T-helper 22 cell (primary cell): ENCODE measurements at places on chromosomes 13 and 19.
A peak's percentile ranks its signal among the peaks of the same experiment; 100 is the strongest.

GRCh38 chr13:73556128-73556527 is 497.3 kb downstream of the KLF5 start:
- DNase-seq: no peak

GRCh38 chr19:7622933-7623685 is 6.2 kb downstream of the XAB2 start:
- DNase-seq: no peak

DNA sequence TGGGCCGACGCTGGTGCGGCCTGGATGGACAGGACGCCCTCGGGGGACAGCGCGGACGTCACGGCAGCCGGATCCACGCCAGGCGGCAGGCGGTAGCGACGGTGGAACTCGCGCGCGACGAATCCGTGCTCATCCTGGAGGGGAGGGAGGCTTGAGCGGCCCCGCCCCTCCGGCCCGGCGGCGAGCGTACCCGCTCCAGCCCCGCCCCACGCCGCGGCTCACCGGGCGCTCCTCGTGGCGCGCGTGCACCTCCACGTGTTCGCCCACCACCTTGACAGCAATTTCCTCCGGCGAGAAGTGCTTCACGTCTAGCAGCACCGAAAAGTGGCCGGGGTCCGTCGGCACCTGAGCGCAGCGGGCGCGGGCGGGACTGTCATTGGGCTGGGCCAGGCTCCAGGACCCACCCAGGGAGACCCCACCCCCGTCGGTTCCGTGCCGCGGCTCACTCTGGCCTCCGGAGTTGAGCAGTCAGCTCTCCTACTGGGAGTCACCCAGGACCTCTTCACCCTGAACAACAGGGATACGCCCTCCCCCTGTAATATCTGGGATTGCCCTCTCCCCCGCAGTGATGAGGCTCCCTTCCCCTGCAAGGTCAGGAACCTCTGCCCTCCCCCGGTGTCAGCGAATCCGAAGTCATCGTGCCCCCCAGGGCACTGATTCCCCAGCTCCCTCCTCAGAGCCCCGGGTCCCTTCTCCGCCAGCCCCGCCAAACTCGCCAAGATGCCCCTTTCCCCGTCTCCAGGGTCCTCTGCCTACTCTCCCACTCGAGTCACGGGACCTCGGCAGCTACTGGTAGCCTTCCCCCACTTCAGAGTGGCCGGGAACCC is 1.1 kb downstream of the HSPB6 start:
- DNase-seq: peak; percentile 36

- DNase-seq: no peak
Measured at GRCh38 chr13:50550151-50550550, 293.3 kb downstream of the DLEU7 start.

DNA sequence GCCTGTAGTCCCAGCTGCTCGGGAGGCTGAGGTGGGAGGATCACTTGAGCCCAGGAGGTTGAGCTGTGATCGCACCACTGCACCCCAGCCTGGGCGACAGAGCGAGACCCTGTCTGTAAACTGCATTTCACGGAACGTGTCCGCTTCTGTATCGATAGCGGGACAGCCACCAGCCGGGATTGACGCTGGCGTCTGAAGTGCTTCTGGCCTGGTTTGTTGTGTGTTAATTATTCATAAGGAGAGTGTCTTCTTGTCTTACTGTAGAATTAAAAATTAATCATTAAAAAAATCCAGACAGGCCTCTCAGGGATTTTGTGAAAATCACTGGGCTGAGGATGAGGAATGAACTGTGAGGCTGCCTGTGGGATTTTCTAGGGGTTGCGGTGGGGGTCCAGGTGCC is 16.2 kb upstream of the MISP start:
- no peak for DNase-seq

DNA sequence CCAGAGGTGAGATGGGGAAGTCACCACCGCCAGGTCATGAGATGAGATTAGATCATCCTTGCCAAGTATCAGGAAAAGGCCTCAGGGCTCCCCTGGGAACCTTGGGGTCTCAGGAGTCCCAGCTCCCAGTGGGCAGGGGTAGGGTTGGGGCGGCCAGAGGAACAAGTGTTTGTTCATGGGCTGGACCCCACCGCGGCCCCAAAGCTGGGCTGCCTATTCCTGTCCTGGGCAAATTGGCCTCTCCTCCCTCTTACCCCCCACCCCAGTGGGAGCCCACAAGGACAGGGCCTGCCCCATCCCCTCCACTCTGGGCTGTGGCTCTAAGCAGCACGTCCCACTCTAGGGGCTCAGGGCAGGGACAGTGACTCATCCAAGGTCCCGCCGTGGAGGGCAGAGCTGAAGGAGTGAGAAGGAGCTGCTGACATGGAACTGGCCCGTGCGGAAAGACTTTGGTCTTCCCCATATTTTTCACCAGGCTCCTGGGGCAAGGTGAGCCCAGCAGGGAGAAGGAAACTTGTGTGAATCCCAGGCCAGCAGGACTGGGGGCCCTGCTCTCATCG is 4.0 kb upstream of the HCN2 start:
- no peak for DNase-seq

- DNase-seq: peak; percentile 19
Measured at GRCh38 chr13:27830010-27830409, 37.7 kb downstream of the GSX1 start.

DNA sequence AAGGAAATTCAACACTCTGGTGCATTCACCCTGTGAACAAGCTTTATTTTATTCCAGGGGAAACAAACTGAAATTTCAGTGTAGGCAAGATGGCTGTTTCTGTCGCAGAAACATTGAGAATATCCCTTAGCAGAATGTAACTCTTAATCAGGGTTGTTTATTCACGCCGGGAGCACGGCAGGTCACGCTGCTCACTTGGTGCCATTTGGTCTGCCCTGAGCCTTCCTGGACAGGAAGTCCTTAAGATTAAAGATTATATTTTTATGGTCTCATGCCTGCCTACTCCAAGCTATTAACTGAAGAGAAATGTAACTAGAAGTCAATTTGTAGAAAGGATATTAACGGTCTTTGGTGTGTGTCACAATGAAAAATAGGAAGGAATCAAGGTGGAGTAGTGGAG is 185.3 kb upstream of the ARGLU1 start:
- no peak for DNase-seq

GRCh38 chr13:39481491-39481890 is 121.5 kb downstream of the LHFPL6 start:
- no peak for DNase-seq

- no peak for DNase-seq
Measured at GRCh38 chr13:21518617-21519144, 59.6 kb upstream of the ZDHHC20 start.

DNA sequence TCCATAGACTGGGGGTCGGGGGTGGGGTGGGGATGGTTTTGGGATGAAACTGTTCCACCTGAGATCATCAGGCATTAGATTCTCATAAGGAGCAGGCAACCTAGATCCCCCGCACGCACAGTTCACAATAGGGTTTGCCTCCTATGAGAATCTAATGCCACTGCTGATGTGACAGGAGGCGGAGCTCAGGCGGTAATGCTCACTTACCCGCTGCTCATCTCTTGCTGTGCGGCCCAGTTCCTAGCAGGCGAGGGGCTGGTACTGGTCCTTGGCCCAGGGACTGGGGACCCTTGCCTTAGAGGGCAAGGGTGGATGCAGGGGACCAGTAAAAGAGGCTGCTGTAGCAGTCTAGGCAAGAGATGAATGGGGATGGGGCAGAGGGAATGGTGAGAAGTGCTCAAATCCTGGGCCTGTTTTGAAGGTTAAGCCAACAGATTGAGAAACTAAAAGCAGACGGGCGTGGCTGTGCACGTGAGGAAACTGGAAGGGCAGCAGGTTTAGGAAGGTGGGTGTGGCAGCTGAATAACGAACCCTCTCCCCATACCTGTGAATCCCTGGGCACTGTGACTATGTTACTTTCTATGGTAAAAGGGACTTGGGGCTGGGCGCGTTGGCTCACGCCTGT is 1.5 kb upstream of the ERICH4 start:
- DNase-seq: no peak

GRCh38 chr13:75399168-75399878 is 82.6 kb downstream of the TBC1D4 start:
- no peak for DNase-seq

- no peak for DNase-seq
Measured at GRCh38 chr19:52522551-52522950, 4.9 kb upstream of the ZNF808 start.

DNA sequence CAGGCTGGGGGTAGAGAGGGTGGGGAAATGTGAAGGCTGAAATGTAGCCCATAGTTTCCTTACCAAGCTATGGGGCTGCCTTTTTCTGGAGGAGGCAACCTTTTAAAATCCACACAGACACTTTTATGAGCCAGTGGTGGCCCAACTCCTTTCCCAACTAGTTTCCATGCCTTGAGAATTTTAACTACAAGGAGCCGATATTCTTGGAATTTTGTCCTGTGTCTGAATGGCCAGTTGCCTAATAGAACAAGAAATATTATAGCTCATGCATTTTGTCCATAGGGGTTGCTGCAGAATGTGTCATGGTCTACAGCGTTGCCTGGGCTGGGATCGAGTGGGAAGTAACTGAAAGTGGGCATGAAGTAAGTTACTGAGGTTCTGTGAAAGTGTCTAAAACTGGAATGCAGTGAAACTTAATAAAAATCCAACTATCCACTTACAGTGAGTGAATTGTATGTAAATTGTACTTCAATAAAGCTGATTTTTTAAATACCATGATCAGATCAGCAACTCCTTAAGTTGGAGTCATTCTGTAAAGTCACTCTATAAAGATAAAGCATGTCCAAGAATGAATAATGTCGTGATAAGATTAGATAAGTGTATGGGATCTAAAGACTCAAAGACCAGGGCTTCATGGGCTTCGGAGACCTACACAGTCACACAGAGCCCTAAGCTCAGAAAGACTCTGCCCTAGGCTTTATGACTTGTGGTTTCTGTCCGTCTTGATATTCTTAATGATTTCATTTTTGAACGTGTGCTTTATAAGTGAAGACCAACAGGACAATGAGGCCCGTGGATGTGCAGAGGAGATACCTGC is 122.6 kb upstream of the FNDC3A start:
- no peak for DNase-seq

GRCh38 chr19:29547981-29548380 is 22.2 kb downstream of the VSTM2B start:
- no peak for DNase-seq

- DNase-seq: no peak
Measured at GRCh38 chr19:1475751-1476437, 3.1 kb downstream of the C19orf25 start.

- DNase-seq: no peak
Measured at GRCh38 chr13:99046851-99047250, 69.0 kb upstream of the DOCK9 start.

DNA sequence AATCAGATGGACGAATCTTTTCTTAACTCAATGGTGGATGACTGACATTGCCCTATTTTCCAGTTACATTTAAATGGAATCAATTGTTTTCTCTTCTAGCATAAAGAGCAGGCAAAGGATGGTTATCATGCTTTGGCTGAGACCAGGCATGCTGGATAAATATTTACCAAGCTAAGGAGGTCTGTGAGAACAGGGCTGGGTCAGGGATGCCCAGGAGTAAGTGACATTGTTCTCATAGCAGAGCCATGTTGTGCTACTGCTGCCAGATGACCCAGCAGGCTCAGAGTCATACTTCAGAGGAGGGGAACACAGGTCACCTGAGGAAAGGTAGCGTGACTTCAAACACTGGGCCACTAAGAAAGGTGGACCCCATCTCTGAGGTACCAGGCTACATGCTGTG is 116.0 kb upstream of the RNF113B start:
- no peak for DNase-seq

DNA sequence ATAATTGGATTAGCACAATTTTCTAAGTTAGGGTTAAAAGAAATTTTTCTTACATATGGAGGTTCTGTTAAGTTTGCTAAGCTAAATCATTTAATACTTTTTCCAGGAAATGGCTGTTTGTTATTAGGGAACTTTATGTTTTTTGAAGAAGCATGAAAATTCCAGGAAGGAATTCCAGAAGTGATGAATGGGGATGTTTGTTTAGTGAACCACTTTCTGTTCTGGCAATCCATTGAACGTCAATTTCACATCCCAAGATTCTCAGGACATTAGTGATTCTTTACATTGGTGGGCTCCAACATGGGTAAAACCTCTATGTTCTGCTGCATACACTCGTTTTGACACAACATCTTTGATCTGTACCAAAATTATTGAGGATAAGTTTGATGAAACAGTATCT is 534.4 kb downstream of the IRS2 start:
- DNase-seq: no peak

GRCh38 chr19:5588441-5588840 is 20.7 kb upstream of the TINCR start:
- no peak for DNase-seq

- no peak for DNase-seq
Measured at GRCh38 chr19:39352381-39353255, 10.4 kb downstream of the SAMD4B start.

DNA sequence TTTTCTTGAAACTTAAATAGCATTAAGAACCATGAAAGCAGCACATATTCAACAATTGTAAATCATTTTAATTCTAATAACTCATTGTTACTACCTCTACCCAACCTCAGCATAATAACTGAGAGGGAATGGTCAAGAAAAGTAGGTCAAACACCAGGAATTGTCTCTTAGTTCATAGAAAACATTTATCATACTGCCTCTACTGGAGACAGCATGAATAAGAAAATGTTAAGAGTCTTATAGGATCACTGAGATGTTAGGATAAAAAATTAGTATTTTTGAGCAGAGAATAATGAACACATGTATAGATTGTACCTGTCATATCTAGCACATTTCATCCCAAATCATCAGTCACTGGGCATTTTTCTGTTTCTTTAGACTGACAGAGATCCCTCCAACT is 515.3 kb downstream of the PCDH9 start:
- no peak for DNase-seq

DNA sequence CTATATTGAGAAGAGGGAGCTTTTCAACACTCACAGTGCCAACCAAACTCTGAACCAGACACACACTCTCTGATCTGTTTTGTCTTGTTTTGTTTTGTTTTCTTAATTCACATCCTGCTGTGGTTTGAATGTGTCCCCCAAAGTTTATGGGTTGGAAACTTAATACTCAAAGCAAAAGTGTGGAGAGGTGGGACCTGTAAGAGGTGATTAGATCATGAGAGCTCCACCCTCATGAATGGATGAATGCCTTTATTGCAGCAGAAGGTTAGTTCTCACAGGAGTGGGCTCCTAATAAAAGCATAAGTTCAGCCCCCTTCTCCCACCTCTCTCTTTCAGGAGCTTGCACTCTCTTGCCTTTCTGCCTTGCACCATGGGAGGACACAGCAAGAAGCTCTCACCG is 957.1 kb downstream of the PCDH9 start:
- no peak for DNase-seq

DNA sequence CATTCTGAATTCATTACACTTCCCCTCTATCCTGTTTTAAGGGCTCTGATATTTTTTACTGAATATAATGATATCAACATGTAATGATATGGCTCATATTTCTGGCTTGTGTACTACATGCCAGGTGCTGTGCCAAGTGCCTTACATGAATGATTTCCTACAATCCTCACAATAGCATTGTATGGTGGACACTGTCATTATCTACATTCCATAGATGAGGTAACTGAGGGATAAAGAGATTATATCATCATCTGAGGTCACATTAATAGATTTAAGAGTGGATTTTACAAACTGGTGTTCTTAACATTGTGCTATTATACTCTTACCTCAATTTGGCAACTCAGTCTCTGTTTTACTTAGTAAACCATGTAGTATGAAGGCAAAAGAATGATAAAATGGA is 502.0 kb downstream of the LIG4 start:
- no peak for DNase-seq

- no peak for DNase-seq
Measured at GRCh38 chr19:16470911-16471811, 609 bp downstream of the EPS15L1 start.
